ENCODE measurements at places on chromosomes 7 and 10.

DNA sequence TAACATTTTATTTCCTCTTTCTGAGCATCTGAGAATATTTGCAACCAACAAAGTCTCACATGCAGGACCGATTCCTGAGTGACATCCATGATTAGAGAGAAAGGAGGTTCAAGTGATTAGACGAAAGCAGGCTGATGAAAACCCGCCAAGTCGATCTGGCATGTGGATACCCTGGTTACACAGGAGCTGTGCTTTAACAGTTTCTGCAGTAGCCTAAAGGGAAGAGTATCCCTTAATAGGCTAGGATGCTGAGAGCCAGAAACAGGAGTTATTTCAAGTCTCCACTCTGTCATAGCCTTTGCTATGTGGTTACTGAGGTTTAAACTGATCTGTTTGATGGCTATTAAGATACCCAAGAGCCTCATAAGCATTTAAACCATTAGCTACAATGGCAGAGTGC, 82.5 kb downstream of the PRKCQ start:
- DNase-seq: no peak

- DNase-seq: no peak
Observed at GRCh38 chr7:99219985-99220384, 12.1 kb upstream of the KPNA7 start.

- DNase-seq: no peak
Observed at GRCh38 chr10:88833723-88834122, 17.9 kb downstream of the ANKRD22 start.

DNA sequence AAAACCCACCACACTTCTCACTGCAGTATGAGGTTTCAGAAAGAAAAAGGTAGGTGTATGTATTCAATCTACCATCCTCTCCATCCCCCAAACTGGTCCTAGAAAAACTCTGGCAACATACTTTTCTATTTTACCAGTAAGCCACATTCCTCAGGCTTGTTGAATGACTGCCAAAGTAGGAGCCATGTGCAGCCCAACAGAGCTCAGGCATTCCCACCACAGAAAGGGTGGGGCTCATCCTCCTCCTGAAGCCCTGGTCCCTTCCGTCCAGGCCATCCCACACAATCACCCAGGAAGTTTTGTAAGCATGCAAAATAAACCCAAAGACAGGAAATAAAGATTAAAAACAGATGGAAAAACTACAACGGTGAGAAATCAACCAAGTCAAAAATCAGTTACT, 57.2 kb downstream of the MAD1L1 start:
- no peak for DNase-seq

DNA sequence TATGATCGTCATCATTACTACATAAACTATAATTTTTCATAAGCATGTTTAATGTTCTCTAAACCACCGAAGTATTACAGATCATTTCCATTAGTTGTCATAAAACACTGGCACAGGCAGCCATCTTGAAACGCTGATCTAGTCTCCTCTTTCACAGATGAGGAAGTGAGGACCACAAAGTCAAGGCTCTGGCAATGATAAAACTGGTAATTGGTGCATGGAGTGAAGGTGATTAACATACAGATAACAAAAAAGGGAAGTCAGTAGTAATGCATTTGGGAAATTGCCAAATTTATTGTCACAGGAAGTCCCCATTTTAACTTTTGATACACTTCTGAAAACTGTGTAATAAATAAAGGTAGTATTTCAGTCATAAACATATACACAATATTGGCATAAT, 49.3 kb downstream of the FBXL13 start:
- no peak for DNase-seq

DNA sequence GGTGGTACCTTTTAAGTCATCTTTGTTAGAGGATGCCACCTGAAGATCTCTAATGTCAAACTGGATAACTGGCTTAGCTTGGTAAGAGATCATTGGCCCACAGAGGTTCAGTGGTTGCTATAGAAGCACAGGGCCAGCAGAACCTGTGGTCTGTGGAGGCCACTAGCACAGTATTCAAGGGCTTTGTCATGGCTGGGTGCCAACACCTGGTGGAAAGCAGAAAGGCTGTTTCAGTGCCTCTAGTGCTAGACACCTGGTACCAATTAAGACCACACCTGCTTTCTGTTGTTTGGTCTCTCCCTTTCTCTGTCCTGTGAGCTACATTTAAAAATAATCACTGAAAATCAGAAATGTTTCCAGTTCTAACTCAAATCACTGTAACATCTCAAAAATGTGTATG, 10.0 kb upstream of the PCGF5 start:
- DNase-seq: no peak

DNA sequence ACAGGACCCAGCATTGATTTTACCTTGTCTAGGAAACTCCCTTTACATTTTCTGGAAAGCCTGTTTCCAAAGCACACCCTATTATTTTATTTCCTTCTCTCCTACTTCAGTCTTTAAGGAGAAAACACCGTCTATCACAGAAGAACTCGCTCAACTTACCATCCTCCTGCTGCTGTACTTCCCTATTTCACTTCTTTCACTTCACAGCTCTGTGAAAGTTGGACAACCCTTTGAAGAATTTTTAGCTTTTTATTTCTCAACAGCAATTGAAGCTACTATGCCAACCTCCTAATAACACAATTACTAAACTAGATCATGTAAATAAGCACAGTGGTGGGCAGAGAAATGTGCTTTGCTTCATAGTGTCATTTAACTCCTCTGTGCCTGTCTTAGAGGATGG, 166.5 kb downstream of the TFEC start:
- DNase-seq: no peak

GRCh38 chr7:117555260-117555659, 75.4 kb downstream of the CFTR start:
- no peak for DNase-seq

DNA sequence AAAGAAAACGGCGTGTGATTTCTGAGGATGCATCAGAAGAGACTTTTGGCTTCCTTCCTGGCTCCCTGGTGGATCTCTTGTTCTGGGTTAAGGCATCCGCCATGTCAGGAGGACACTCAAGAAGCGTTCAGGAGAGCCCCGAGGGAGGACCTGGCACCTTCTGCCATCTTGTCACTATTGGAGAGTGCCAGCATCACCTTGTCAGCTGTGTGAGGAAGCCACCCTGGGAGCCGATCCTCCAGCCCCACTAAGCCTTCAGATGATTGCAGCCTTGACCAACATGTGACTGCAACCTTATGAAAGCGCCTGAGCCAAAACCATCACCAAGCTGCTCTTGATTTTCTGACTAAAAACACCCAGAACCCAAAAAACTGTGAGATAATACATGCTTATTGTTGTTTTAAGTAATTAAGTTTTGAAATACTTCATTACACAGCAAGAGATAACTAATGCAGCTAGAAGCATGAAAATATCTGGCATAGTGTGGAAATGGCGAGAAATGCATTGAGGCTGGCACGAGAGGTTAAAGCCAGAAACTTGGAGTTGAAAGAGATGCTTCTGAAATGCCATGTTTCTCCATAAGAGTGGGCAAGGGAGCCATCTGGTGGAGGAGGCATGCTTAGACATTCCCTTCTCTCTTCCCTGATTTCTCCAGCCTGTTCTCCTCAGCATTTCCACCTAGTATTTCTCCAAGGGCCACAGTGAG, 5.4 kb upstream of the ZFYVE27 start:
- peak; percentile 18 for DNase-seq

DNA sequence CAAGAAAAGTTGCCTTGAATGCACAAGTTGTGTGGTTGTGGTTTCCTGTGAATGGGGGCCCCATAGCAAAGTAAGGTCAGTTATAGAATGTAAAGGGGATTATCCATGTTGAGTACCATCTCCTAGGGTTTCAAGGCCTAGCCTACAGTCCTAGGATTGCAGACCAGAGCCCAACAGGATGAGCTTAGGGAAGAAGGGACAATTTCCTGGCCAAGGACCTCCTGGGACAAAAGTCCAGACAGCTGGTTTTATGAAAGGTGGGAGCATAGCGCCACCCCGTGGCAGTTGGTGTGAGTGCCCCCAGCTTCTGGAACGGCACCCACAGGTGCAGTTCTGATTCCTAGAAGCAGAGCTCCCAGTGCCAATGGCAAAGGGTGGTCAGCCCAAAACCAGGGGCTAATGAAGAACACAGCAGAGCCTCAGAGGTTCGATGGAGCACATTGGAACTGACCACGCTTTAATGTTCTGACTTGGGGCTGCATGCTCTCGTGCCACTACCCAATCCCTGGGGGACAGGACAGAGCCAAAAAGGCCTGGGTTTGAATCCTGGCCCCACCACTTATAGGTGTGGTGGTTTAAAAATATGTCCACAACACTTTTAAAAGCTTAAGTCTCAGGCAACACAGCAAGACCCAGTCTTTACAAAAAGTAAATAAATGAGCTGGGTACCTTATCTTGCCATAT, 25.8 kb upstream of the TMEM120A start:
- peak; percentile 50 for DNase-seq

GRCh38 chr7:105600720-105601550, 19.6 kb upstream of the EFCAB10 start:
- DNase-seq: no peak

DNA sequence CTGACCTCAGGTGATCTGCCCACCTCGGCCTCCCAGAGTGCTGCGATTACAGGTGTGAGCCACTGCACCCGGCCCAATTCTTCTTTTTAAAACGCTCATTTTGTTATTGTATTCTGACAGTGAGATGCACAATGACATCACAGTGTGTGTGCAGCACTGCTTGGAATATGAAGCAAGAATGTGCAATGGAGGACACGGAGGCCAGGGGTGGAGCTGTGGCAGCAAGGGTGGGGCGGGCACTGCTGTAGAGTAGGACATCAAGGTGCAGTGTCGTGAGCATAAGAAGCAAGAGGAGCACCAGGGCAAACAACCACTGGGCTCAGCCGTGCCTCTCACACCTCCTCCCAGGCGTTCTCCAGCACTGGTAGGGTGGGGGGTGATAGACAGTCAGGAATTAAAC, 26.8 kb upstream of the GRID1 start:
- DNase-seq: no peak

- no peak for DNase-seq
Observed at GRCh38 chr7:134639683-134640279, 6.9 kb upstream of the BPGM start.

DNA sequence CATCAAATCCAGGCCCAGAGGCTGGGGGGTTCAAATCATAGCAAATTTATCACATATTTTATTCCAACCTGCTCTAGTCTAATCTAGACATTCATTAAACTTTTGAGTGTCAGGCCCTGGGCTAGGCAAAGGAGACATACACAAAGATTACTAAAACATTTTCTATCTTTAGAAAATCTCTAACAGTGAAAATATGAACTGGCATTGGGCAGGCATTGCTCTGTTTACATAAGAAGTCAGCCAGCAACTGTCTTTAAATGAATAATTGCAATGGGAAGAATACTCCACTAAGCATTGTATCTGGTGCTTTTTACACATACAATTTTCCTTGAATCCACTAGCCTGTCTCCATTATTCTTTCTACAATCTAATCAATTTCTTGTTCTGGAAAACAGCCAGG, 222.5 kb upstream of the LRRN3 start:
- no peak for DNase-seq

- DNase-seq: no peak
Observed at GRCh38 chr10:114859222-114859621, 37.6 kb downstream of the FHIP2A start.

DNA sequence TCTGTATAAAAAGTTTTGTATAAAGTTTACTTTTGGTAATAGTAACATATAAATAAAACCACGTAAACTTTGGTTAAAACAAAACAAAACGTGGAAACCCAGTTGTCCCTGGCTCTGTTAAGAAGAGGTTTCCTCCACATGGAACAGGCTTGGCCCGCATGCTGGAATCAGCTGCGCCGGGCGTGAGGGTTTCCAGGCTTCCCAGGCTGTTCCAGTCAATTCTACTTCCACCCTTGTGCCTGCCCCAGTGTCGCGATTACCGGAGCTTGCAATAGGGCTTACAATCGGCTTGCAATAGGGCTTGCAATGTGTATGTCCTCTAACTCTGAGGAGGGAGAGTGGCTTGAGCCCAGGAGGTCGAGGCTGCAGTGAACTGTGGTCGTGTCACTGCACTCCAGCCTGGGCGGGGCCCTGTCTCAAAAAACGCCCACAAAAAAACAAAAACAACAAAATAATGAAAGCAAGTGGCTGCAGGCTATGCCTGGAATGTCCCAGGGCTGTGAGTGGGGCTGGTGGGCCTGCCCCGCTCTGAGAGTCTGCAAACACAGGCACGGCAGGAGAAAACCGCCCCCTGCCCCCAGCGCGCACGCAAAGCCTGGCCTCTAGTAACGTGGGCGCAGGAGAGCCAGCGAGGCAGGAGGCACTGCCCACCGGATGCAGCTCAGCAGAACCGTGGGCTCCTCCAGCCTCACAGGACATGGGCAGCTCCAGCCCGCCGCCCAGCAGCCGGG, 16.3 kb downstream of the CYP2W1 start:
- no peak for DNase-seq

- no peak for DNase-seq
Observed at GRCh38 chr10:83983578-83984255, 155.6 kb upstream of the GHITM start.

DNA sequence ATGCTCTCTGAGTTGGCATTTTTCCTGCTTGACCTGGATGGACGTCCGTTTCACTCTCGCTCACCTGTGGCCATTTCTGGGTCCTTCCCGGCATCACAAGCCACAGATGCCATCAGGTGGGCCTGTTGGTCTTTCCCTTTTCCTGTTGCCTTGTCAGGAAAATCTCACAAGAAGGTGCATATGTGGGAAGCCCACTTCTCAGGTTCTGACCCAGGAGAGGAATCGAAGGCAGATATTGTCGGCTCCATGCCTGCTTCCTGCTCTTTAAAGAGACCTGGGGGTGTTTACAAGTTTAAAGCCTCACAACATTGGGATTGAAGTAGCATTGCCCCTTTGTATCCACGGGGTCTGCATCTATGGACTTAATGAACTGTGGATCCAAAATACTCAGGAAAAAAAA, 357.9 kb downstream of the RPS24 start:
- no peak for DNase-seq

DNA sequence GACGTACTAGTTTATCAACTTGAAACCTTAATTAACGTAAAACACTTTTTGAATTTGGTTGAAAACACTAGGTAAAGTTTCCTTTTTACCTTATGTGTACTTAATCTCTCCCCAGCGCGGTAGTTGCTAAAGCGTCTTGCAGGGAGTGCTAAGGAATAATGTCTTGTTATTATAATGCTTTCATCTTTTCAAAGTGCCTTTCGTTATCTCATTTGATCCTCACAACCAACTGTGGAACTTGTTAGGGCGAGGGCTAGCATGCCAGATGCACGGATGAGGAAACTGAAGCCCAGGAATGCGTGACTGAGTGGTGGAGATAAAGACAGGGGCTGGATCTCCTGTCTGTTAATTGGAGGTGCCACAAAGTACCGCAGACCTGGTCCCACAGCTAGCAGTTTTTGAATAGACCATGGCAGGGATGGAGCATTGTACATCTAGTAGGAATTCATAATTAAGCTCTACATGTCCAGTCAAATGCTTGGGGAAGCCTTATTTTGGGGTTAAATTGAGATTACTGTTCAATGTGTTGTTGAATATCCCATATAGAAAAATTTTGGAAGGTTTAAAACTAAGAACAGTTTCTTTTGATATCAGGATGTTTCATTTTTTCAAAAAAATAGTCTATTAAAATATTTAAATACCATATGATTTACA, 234.3 kb downstream of the SH2D4B start:
- DNase-seq: no peak

GRCh38 chr7:46939558-46939957, 642.4 kb downstream of the TNS3 start:
- DNase-seq: no peak
